ENCODE measurements at places on chromosomes 1 and 21.

DNA sequence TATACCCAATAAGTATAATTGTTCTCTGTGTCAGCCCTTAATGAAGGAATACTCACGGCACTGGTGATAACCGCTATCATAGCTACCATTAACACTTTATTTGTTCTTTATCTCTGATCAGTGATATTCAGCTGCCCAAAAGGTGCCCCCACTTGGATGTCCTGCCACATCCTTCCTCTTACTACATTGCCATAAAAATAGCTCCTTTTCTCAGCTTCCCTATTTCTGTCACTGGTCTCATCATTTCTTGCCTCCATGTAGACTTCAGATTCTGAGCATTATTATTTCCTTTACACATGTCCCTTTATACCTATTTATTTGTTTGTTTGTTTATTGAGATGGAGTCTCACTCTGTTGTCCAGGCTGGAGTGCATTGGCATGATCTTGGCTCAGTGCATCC, 2.7 kb upstream of the RAB29 start:
- DNase-seq, result no peak

- no peak for DNase-seq
These were observed 41.7 kb downstream of the WDR4 start for GRCh38 chr21:42837421-42838211.

- no peak for DNase-seq
These were observed 144.7 kb downstream of the PRDM16 start for GRCh38 chr1:3213730-3214129.

GRCh38 chr1:180175291-180175690, 20.6 kb downstream of the QSOX1 start:
- DNase-seq, result no peak

GRCh38 chr1:21258331-21259134, 31.7 kb downstream of the ECE1 start:
- no peak for DNase-seq

DNA sequence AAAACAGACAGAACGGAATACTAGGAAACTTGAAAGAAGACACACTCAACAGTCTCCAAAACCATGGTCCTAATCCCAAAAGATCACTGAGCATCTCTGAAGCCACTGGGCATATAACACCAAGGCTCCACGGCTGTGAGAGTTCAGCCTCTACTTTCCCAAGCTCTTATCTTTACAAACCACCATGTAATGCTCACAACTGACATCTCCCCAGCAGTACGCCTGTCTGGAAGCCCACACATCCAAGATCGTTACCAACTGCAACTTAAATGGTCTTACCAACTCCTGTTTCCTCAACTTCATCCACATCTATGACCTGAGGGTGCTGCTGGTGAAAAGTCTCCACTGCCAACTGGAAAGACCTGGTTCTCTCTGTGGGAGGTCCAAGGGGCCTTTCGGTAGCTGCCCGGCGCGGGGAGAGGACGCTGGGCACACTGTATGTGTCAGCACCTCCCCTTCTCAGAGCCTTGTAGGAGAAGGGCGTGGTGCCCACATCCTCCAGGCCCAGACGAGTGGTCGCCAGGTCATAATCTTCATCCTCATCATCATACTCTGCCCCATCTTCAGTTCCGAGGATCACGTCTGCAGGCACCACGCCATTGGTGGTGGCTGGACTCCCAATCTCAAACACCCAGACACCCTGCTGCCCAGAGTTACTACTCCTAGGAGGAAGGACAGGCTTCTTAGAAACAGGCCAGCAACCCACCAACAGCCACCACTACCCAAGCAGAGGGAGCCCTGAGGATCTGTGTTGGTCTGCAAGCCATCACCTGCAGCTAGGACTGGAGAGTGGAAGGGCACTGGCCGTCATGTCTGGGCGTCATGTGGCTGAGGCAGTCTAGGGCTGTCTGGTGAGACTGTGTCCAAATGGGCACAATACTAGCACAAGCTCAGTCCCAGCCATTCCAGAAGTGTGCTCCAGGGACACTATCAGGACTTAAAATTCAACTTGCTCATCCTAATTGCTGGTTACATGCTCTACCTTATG, 23.0 kb downstream of the NID1 start:
- DNase-seq, result no peak
